ENCODE measurements at places on chromosomes 7 and 10. TPM values are rescaled to one million over a fixed set of nuclear protein-coding genes. Genes with fewer than 3 reads are reported as not detected.

DNA sequence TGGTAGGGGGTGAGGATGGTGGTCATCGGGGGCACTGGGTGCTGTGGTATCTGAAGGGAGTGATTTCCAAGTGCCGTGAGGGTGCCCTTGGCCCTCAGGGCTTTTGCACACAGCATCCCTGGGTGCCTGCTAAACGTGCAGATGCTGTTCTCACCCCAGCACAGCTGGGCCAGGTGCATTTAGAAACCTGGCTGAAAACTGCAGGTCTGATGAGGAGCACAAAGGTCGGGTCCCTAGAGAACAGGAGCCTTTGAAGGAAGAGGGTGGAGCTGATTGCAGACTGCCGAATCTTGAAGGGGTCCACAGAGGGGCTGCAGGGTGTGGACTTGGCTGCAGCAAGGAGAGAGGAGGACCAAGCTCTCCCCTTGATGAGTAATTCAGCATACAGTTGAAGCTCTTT lies 32.0 kb downstream of the ZMIZ1 start:
- no peak for DNase-seq

- DNase-seq = no peak
Observed at GRCh38 chr10:64113792-64114191, 592.6 kb downstream of the REEP3 start.

- DNase-seq = no peak
Observed at GRCh38 chr10:29687421-29688164, 52.8 kb upstream of the SVIL start.

GRCh38 chr7:81745637-81746036 lies 24.2 kb downstream of the HGF start:
- DNase-seq = no peak

- DNase-seq = no peak
Observed at GRCh38 chr10:7281429-7281828, 129.4 kb downstream of the SFMBT2 start.

DNA sequence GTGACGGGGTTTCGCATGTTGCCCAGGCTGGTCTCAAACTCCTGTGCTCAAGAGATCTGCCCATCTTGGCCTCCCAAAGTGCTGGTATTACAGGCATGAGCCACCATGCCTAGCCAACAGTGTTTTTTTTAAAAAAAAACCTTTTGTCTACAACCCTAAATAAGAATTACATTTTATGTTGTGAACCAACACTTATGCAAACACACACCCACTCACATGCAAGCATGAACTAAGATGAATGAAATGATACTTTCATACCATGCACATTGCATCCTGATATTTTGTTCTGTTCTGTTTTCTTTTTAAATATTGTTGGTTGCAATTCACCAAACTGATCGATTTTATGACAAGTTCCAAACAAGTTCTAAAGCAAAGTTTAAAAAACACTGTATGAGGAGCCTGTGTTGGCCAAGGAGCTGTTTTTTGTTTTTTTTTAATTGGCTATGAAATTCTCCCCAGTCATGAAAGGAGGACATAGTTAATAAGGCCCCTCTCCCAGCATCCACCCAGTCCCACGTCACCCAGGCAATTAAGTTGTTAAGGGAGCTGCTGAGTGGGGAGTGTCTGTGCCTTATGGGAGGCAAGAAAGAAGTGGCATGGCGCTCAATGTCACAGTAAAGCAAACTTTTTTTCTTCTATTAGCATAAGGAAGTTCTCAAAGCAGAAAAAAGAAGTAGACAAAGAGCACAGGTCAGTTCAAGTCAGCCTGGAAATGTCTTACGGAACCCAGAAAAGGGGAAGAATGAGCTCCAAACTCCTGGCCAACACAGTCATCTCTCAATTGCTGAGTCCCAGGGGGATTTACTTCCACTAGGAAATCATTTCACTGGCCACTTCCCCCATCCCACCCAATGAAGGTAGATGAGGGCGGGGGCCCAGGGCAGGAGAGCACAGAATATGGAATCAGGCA lies 50.1 kb downstream of the NOD1 start:
- DNase-seq = no peak

- no peak for DNase-seq
Observed at GRCh38 chr10:67277402-67277801, 351.6 kb downstream of the LRRTM3 start.

DNA sequence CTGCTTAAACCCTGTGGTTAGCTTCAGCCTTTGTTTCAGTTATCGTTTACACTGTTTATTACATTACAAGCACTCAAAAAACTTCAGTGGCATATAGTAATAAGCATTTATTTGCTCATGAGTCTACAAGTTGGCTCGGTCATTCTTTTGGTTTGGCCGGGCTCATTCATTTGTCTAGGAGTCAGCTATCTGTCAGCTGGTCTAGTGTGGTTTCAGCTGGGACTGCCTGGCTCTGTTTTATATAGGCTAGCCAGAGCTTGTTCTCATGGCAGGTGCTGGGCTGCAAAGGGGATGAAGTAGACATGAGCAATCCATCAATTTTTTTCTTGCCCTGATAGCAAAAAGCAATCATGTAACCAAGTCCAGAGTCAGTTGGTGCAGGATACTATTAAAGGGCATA lies 103.6 kb downstream of the MKLN1 start:
- DNase-seq = no peak

GRCh38 chr7:133941496-133941895 lies 185.6 kb upstream of the LRGUK start:
- DNase-seq = no peak

GRCh38 chr10:72852508-72852907 lies 41.0 kb upstream of the OIT3 start:
- DNase-seq = no peak

SUGCT gene
- total RNA-seq = 18.8 TPM

C7orf33 gene
- not detected for total RNA-seq

ELFN1 gene
- total RNA-seq = 5.4 TPM

All from right lobe of liver (tissue), 6 donors.